Activated CD4-positive, alpha-beta T cell treated with anti-CD3 and anti-CD28 coated beads for 36 hours (primary cell): ENCODE measurements at places on chromosomes 13 and 19. TPM values are rescaled to one million over a fixed set of nuclear protein-coding genes. Genes with fewer than 3 reads are reported as not detected.

The ANGPTL8 gene
- total RNA-seq, result not detected

The CYP4F2 gene
- not detected for total RNA-seq

The CFAP97D2 gene
- total RNA-seq, result not detected

The PLA2G4C gene
- 11.5 TPM for total RNA-seq

The ZNF230 gene
- 3.0 TPM for total RNA-seq

The SAE1 gene
- 156 TPM for total RNA-seq

The C1QTNF9B gene
- total RNA-seq, result not detected

The SYCN gene
- total RNA-seq, result not detected

The LYPD4 gene
- total RNA-seq, result not detected

The HCST gene
- 32.7 TPM for total RNA-seq

The CACNG7 gene
- total RNA-seq, result not detected

The SBK3 gene
- not detected for total RNA-seq

The NOVA2 gene
- 0.02 TPM for total RNA-seq

The ZNF726 gene
- total RNA-seq, result 20.2 TPM

The PSG1 gene
- total RNA-seq, result not detected

The MUC16 gene
- not detected for total RNA-seq

The PDE4A gene
- total RNA-seq, result 3.9 TPM

DNA sequence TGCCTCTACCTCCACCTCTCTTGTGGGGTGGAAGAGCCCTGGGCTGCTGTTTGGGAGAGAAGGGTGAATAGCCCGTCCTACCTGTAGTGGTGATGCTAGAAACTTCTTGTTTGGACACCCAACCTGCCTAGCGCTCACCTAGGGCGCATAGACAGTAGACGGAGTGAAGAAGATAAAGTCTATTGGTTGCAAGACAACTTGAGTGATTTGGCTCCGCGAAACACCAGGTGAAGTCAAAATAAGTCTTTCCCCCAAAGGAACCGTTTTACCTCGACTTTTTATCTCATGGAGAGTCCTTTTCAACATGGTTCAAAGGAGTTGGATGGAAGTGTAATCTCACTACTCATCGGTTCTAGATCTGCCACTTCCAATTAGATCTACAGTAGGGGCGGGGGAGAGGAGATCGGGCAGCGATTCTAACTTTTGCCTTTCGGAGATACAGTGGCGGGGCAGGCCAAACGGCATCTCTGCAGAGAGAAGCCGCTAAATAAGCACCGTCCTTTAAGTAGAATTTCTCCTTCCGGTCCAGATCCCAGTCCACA is 694 bp upstream of the ZIC5 start:
- no peak for DNase-seq

- DNase-seq, result no peak
Measured at GRCh38 chr19:47105874-47106273, 7.7 kb downstream of the ZC3H4 start.

DNA sequence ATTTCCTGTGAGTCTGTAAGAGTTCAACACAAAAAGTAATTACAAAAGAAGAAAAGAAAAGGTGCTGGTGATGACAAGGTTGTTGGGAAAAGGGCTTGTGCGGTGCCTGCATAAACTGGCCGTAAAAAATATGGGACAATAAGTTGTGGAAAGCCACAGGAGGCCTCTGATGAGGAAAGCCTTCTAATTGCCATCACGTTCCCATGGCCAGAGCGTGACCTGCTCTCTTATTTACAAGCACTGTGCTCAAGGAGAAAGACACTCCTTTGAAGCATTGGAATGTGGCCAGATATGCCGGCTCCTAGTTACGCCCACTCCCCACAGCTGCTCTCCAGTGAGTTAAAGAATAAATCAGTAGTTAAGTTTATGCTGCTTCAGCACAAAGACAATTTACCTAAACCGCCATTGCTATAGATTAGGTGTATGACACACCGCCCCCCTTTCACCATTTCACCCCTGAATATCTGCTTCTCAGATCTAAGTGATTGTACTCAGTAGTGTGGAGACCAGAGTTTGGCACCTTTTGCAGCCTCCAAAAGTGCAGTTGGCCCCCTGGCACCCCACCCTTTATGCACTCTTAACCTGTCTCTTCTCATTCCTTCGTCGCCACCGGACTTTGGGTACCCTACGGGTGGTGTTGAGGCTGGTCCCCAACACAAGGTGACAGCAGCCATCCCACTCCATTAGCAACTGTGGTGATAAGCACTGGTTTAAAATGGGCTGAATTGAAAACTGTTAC is 8.1 kb upstream of the PGLYRP1 start:
- no peak for DNase-seq

DNA sequence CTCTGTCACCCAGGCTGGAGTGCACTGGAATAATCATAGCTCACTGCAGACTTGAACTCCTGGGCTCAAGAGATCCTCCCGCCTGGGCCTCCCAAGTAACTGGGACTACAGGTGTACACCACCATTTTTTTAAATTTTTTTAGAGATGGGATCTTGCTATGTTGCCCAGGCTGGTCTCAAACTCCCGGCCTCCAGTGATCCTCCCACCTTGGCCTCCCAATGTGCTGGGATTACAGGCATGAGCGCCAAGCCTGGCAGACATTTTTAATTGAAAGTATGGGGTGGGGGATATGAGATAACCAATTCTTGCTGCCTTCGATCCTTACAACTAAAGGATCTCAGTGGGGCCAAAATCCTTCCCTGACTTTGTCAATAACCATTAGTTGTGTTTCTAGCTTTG is 91.8 kb downstream of the ZNF557 start:
- no peak for DNase-seq

DNA sequence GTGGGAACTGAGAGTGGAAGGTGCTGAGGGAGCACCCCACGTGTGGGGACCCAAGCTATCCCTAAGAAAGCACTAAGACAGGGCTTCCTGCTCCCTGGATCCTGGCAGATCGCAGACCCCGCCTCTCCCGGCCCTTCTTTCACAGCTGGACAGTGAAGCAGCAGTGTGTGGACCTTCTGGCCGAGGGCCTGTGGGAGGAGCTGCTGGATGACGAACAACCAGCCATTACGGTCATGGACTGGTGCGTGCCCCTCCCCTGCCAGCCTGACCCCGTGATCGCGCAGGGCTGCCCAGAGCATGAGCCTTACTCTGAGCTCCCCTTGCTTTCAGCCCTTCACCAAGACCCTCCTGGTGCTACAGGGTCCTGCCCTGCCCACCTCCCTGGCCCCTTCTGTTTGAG is 2.3 kb downstream of the NCCRP1 start:
- DNase-seq, result no peak

- DNase-seq, result no peak
Measured at GRCh38 chr19:4350726-4351125, 7.4 kb downstream of the MPND start.

DNA sequence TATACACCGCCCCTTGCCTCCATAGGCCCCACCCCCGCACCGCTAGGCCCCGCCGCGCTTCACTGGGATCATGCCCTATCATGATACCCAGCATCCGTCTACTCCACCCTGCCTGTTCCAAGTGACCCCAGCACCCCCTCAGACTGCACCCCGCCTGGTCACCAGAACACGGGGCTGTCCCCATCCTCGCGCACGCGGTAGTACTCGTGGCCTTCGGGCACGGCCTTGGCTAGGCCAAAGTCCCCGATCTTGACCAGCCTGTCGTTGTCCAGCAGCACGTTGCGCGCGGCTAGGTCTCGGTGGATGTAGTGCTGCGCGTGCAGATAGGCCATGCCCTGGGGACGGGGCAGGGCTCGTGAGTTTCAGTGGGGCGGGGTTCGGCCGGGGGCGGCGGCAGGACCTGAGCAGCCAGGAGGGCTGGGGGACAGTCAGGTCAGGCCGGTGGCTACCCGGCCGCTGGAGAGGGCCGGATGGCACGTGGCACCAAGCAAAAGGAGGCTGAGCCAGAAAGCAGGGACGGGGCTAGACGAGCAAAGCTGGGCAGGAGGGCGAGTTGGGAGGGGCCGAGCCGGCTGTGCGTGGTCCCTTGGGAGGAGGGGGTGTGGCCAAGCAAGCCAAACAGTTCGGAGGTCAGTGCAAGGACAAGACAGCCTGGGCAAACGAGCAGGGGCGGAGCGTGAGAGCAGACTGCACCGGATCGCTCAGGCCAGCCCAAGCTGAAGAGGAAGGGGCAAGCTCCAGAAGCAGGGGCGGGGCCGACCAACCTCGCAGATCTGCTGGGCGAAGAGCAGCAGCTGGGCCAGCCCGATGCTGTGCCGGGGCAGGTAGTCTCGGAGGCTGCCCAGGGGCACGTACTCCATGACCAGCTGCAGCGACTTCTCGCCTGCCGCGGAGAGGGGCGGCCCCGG is 13.6 kb upstream of the ICAM3 start:
- DNase-seq, result no peak

DNA sequence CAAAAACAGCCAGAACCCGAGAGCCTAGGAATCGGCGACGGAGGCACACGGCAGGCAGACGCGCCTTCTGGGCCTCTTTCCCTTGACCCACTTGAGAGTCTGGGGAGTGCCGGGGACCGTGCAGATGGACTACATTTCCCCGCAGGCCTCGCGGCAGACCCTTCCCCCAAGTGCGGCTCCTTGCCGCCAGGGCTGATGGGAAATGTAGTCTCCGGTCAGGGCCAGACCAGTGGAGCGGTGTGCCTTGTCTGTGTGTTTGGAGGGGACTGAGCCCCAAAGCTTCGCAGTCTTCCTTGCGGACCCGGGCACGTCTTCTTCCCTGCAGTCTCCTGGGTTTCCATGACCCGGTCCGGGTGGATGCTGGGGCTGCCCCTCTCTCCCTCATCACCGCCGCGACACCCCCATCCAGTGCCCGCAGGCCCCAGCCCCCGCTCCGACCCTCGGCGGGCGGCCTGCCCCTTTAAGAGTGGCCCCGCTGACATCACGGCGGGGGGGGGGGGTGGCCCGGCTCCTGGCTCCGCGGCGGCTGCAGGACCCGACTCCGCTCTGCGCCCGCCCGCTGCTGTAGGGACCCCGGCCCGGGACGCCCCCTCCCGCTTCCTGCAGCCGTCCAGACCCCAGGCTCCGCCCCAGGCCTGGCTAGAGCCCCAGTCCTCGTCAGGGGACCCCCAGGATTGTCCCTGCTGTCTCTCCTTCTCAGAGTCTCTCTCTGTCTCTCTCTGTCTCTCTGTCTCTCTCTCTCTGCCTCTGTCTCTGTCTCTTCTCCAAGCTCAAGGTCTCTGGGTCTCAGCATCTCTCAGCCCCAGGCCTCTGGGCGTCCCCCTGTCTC is 758 bp upstream of the CACNG7 start:
- DNase-seq, result peak; percentile 84

DNA sequence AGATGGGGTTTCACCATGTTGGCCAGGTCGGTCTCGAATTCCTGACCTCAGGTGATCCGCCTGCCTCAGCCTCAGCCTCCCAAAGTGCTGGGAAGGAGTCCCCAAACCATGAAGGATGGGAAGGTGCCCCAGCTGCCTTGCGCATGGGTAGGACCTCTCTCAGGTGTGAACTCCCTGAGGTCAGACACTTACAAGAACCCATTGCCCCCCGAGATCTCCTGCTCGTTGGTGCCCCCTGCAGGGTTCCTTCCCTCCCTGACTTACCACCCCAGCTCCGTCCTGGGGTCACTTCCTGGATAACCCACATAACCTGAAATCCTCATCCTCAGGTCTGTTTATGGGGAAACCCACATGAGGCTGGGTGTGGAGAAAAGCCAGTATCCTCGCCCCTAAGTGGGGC is 41.7 kb downstream of the UNC13A start:
- peak; percentile 22 for DNase-seq

GRCh38 chr19:16541526-16542044 is 652 bp downstream of the CHERP start:
- DNase-seq, result no peak

DNA sequence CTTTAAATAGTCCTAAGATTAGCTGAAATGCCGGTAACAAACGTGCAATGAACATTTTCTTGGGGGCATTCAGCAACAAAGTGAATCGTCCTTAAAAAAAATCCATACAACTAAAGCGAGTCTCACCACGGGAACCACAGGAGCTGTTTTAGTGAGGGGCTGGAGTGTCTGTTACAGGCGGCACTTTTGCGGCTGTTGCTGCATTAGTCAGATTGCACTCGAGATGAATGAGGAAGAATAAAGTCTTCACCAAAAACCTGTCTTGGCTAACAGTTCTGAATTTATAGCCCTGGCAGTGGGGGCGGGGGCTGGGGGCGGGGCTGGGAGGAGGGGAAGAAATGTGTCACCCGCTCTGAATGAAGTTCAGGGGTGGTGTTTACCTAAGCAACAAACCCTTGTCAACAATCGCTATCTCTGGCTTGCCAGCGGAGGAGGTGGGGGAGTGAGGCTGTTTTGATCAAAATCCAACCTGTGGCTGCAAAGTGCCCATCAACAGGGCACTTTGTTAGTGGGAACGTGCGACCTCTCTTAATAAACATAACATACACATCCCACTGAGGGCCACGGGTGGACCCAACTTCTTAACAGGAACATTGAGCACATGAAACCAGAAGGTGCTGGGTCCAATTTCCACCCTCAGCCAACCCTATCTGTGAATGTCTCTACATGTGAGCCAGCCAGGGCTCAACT is 44.5 kb downstream of the RFX2 start:
- peak; percentile 78 for DNase-seq

DNA sequence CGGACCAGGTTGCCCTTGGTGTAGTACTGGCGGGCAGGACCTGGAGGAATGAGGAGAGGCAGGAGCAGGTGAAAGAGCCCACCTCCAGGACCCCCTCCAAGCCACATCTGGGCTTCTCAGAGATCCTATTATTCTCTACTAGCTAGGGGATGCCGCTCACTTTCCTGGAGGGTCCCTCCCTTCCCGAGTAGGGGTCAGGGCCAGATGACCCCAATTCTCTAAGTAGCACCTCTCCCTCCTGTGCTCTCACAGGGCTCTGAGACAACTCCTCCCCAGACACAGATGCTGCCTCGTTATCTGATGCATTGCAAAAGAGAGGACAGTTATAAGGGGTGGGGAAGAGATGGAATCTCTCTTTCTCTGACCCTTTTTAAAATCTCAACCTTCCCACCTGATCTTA is 22.9 kb downstream of the GP6 start:
- no peak for DNase-seq

- DNase-seq, result peak; percentile 76
Measured at GRCh38 chr19:47713046-47714021, at the start of gene EHD2. TSS of gene EHD2 (plus strand) at chr19:47713422. CDS start at chr19:47716613, 3,191 bp downstream.

GRCh38 chr13:35210261-35210660 is 266.2 kb downstream of the MAB21L1 start:
- DNase-seq, result no peak

DNA sequence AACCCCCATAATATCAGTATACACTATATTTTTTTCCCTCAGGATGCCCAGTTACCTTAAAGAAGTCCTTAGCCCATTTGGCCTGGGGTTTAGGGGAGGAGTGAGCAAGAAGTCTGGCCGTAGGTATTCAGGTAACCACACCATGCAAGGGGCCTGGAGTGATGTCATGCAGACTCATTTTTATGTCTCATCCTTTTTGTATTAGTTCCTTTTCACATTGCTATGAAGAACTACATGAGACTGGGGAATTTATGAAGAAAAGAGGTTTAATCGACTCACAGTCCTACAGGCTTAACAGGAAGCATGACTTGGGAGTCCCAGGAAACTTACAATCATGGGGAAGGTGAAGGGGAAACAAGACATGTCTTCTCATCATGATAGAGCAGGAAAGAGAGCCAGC is 12.2 kb downstream of the TPP2 start:
- DNase-seq, result no peak

- DNase-seq, result no peak
Measured at GRCh38 chr13:106681536-106681935, 113.6 kb upstream of the ARGLU1 start.

DNA sequence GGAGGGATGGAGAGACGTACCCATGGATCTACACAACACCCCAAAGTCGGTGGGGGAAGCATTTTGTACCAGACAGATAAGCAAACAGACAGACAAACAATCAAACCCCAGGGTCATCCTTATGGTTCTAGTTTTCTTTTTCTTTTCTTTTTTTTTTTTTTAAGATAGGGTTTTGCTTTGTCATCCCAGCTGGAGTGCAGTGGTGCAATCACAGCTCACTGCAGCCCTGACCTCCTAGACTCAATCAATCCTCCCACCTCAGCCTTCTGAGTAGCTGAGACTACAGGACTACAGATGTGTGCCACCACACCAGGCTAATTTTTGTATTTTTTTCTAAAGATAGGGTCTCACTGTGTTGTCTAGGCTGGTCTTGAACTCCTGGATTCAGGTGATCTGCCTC is 17.9 kb upstream of the FBL start:
- no peak for DNase-seq
